ENCODE measurements at places on chromosomes 4 and X.

DNA sequence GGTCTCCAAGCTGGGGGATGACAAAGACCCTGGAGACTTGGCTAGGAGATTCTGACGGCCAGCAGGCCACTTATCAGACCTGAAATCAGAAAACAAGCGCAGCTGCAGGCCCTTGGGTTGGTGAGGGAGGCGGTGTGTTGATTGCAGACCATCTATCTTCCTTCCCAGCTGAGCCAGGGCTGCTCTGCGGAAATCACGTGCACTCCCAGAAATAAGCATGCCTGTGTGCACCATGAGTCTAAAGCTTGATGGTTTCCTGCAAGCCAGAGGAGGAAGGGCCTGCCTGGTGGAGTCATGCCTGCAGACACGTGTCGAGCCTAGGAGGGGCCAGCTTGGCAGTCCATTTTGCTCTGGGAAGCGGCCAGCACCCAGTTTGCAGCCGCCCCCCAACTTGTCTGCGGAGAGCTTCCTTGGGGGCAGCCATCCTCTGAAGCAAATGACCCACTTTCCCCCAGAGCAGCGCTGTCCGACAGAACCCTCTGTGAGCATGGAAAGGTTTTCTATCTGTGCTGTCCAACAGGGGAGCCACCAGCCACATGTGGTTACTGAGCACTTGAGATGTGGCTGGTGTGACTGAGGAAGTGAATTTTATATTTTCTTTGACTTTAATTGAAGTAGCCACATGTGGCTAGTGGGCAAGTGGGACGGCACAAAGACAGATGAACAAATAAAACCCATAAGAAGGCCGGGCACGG lies 175.7 kb upstream of the BCOR start:
- no peak for DNase-seq

GRCh38 chrX:54794028-54794427 lies 4.0 kb downstream of the ITIH6 start:
- no peak for DNase-seq

DNA sequence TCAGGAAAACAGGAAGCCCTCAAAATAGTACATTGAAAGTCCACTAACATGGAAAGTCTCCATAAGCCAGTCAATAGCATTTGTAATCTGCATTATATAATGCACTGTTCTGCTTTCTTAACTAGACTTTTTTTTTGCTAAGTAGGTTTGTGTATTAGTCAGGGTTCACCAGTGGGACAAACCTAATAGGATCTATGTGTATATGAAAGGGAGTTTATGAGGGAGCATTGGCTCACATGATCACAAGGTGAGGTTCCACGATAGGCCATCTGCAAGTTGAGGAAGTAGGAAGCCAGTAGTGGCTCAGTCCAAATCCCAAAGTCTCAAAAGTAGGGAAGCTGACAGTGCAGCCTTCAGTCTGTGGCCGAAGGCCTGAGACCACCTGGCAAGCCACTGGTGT lies 116.0 kb downstream of the MXRA5 start:
- no peak for DNase-seq

DNA sequence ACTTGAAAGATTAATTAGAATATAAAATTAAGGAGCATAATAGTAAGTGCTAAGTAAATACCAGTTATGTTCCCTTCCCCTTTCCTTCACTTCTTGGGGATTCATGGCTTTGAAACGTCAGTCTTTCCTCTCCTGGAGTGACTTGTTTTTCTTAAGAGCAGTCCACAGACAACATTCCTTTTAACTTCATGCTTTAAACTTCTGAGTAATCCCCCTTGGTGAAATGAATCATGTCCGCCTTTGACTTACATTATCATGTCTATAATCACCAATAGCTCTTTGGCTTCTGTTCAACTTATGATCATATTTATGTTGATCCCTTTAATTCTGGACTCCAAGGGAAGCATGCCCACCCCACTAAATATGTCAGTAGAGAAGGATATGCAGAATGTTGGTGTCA lies 1012.1 kb upstream of the SLIT2 start:
- DNase-seq, result no peak

DNA sequence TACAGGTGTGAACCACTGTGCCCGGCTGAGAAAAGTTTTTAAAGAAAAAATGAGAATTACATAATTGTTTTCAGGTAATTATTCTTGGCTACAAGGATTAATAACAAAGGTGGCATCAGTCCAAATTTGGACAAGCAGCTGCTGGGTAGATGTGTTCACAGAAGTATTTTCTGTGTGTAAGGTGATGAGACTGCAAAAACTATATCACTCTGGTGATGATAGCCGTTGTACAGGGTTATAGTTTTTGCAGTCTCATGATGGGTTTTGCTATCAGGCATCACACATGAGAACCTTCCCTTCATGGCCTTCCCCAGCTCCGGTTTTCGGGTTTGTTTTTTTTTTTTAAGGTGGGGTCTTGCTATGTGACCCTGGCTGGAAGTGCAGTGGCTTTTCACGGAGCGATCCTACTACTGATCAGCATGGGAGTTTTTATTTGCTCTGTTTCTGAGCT lies 5.1 kb upstream of the SLC10A3 start:
- DNase-seq, result no peak

DNA sequence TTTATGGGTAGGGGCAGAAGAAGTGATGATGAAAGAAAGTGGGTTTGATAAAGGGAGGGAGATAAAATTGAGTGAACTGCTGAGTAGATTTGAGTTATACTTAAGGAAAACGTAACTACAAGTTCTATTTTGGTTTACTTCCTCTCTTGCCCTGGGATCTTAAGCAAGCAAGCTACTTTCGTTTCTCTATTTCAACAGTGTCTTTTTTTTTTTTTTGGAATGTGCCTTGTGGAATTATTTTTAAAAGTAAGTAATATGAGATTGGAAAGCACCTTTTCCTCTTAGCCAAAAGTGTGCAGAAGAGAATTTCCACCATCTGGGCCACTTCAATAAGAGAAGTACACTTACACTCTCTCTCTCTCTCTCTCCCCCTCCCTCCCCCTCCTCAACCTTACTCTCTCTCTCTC lies 16.0 kb upstream of the C4orf36 start:
- DNase-seq, result no peak
